Stimulated activated CD8-positive, alpha-beta memory T cell treated with anti-CD3 and anti-CD28 coated beads, Interleukin-15, amount 100 ng/mL, for 1 hour (primary cell): ENCODE measurements at places on chromosomes 16 and 17.

- DNase-seq: no peak
These were observed 33.3 kb downstream of the OR1D5 start for GRCh38 chr17:3030096-3030495.

DNA sequence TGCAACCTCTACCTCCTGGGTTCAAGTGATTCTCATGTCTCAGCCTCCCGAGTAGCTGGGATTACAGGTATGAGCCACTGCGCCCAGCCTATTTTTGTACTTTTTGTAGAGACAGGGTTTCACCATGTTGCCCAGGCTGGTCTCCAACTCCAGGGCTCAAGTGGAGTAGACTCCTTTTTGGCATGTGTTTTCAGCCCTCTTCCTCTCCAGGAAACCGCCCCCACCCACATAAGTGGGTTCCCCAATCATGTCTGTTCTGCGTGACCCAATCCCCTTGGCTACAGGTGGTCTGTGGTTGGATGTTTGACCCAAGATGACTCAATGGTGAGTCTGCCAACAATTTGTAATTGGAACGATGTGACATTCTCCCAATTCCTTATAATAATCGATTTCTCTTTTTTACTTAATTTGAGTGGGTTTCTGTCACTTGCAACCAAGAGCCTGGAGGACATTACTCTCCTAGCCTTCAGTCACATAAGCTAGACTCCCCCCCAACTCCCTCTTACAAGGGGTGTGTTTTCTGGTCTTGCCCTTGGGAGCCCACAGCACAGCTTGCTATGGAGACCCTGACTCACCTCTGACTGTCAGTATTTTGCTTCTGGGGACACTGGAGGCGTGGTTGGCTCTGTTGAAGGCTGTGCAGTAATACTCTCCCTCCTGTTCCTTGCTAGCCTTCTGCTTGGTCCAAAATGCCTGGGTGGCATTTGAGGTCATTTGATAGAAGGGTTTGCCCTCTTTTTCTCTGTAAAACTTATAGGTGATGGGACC is 34.9 kb downstream of the PECAM1 start:
- no peak for DNase-seq

DNA sequence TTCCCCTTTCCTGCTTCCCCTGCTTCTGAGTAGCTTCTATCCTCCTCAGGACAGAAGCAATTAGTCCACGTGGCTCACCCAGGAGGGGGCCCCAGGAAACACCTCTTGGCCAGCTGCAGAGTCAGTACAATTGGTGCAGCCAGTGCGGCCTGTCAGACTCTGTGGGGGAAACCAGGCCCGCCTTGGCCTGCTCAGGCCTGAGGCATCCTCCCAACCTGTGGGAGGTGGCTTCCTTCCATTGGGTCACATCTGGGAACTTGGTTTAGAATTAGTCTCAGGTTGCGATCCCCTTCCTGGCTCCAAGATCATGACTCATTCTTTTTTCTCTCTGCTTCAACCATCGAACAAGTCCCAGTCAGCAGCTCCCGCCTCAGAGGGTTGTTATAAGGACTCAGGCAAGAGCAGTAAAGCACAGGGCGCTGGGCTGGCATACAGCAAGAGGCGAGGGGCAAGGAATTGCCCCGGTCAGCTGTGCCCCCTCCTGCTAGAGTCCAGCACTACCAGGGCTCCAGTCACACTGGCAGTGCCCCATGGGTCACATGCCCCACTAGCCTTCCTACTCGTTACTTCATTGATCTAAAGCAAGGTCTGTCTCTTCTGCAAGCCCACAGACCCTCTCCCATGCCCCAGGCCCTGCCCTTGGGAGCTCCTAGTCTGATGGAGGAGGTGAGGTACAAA is 8.1 kb upstream of the EPX start:
- DNase-seq: no peak

DNA sequence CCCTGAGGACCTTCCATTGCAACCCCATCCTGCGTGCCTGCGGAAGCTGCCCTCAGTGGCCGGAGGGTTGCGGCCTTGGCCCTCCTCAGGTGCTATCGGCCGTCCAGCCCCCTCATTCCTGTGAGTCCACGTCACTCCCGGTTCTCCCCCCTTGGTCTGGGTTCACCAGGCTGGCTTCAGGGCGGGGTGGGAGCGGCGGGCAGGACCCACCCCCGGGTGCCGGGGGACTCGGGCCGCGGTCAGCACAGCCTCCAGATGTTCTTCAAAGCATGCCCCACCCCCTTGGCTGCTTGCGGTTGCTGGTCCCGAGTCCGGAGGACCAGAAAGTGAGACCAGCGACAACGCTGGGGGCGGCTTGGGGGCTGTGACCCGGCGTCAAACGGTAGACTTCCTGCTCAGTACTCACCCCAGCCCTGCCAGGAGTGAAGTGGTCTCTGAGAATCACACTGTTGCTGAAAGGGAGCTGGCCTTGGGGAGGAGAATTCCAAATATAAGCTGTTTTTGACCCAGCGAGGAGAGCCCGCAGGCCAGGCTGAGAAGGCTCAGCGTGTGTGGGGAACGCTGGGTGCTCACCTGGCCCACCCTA is 4.5 kb downstream of the ZNF469 start:
- DNase-seq: no peak

DNA sequence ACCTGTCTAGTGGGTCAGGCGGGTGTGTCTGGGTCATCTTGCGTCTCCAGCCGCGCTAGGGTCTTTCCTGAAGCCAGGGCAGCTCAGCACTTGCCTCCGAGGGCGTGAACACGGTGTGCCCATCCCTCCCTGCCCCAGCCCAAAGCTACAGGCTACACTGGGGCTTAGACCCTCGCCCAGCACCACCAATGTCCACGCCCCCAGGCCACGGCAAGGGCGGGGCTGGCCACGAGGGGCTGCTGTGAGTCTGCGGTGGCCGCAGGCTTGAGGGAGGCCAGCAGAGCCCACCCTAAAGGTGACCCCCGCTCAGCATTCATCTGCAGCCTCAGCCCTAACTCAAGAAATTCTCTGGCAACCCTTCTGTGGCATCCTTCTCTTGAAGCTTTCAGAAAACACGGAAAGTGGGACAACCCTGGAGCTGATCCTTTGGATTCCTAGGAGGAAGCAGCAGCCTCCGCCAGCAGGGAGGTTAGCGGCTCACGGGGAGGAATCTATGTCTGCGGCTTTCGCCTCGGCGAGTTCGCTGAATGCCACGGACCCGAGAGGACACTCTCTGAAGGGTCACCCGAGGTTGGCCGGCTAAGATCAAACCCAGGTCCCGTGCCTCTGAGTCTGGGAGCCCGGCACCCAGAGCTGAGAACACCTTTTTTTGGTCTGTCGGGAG is 41.7 kb downstream of the TIMM22 start:
- no peak for DNase-seq

DNA sequence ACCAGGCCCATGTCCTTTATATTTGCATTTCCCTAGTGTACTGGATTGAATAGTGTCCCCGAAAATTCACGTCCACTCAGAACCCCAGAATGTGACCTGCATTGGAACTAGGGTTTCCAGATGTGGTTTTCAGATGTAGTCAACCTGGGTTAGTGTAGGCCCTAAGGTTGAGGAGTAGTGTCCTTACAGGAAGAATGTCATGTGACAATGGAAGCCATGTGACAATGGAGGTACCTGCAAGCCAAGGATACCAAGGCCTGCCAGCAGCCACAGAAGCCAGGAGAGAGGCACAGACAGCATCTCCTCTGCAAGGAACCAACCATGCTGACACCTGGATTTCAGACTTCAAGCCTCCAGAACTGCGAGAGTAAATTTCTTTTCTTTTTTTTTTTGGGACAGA is 5.2 kb upstream of the PRR15L start:
- DNase-seq: no peak

DNA sequence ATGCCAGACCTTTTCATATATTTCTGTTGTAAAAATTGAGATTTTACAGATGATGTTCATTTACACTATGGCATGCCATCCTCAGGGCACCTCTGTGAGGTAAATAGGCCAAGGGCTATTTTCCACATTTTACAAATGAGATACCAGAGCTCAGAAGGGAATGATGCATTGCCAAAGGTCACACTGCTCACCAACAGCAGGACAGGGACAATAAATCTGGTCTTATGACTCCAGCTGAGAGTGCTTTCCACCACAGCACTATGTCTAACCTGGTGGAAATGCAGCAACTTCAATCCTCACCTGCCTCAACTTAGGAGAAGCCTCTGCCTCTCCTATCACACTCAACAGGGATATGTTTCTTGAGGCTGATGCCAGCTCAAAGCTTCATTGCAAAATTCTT is 40.6 kb downstream of the GRIN2A start:
- no peak for DNase-seq

DNA sequence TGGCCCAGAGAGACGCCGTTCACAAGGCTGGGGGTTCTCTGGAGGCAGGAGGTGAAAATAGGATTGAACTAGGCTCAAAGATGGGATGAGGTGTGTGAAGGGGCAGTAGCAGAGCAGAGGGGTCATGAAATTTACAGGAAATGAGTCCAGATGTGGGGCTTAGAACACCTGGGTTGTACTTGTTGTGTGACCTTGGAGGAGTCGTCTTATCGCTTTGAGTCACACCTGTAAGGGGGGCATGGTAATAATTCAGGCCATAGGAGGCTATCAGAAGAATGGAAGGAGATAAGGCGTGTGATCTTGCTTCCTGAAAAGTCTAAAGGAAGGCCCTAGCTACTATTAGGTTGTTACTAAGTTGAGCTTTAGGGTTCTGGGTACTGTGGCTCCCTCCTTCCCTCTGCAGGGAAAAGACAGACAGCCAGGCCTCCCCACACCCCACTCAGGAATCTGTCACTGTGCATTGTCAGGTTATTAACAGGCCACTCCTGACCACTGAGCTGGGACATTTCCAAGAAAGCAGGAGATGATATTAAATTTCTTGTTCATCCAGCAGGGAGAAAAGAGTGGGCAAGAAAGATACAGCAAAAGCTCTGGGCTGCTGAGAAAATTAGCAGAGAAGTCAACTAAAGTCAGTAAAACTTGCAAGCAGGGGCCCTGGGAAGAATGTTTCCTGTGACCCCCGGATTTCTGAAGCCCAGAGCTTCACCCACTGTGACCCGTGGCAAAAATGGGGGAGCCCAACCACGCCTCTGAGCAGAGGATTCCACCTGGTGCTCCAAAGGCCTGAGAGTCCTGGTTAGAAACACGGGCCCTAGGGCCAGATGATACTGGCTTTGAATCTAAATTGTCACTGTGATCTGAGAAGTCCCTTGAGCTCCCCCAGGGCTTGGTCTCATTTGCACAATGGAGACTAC is 6.0 kb upstream of the CDC42EP4 start:
- DNase-seq: no peak

DNA sequence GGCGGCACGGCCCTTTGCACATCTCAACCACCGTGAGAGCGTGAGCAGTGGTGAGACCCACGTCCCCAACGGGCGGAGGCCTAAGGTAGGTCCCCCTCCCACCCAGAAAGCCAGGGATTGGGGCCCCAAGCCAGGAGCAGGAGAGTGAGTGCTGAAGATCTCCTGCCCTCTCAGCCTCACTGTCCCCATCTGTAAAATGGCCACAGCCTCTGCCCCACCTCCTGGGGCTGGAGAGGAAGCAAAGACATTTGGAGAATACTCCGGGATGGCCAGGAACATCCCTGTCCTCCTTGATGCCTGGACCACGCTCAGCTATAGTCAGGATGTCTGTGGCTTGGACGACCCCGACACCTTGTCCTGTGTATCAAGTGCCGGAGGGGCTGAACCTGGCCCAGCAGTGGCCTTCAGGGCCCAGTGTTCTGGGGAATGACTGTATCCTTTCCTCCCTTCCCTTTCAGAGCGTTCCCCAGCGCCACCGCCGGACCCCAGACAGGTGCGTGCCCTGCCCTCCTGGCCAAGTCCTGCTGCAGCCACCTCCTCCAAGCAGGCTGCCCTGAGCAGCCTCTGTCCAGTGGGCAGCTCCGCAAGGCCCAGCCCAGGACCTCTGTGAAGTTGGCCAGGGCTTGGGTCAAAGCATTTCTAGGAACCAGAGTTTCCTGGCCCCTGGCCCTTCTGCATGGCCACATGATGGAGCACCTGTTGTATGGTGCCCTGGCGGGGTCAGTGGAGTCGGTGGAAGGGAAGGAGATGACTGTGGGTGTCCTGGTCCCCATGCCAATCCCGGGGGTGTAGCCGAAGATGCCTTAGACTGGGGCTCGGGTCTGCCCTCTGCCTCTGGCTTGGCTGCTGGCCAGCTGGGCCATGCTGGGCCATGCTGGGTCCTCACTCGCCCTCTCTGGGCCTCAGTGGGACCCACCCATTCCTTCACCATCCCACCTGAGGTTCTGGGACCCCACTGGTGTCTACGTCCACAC is 38.4 kb downstream of the ADCY7 start:
- no peak for DNase-seq

DNA sequence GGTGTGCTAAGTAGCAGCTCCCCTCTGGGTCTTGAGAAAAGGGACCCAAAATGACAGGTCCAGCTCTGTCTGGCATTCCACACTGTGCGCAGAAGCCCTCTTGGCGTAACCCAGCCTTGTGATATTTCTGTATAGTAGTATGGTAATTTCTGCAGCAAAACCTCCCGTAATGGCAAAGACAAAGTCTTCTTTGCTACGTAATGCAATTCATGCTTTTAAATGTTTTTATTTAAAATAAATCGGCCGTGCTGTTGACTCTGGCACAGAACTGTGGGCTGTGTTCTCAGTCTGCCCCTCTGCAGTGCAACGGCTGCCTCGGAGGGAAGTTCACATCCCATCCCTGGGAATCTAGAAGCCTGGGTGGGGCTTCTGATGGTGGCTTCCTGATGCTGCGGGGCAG is 75.2 kb downstream of the ASIC2 start:
- no peak for DNase-seq

DNA sequence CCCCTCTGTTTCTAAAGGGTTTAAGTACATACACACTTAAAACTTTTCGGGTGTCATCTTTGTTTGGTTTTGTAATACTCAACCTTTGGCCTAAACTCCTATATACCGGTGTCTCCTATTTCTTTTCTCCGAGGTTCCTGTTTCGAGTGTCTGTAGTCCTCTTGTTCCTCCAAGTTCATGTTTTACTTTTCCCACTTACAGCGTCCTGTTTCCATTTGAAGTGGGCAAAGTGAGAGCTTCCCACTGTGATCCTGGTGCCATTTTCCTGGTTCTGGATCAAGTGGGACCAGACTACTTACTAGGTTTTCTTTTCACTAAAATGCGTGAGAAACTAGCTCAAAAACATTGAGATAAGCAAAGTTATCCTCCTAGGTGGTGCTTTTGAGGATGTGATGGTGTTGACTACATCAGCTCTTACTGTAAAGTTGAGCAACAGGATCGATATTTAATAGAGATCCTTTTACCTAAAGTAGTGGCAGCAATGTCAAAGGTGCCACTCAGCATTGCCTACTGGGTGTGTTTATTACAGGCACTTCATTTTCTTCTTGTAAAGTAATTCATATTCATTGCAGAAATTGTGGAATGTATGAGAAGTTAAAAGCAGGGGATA is 1.3 kb downstream of the PSMD3 start:
- DNase-seq: no peak

DNA sequence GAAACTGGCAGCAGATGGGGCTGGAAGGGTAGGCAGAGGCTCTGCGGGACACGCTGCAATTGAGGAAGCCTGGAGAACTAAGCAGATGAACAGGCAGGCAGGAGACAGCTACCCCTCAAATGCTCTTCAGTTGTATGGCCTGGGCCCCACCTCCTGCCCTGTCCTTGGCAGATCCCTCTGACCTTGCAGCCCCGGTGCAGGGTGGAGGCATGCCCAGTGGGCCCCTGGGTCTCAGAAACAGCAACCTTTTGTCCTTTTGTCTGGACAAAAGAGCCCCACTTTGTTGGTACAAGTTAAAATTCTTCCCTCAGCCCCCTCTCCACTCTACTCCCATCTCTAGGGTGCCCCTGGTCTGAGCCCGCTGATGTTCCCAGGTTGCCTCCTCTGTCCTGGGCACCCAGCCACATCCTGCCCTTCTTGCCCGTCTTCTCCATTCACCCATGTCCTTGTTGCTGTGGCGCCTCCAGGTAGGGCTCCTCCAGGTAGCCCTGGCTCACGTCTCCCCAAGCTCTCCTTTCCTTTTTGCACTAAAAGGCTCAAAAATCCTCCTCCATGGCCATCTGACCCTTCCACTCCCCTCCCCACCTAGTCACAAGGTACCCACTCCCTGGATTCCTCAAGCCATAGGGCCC is 136.8 kb downstream of the CLEC16A start:
- no peak for DNase-seq
